Activated T-cell treated with anti-CD3 and anti-CD28 coated beads, Interleukin-2, amount 50 U/mL, for 24 hours (primary cell): ENCODE measurements at places on chromosomes 2 and 18.

GRCh38 chr2:236574424-236575145 lies 5.0 kb downstream of the ACKR3 start:
- H3K27me3 ChIP-seq: no peaks in the 10 kb centered on the region
- no peak for DNase-seq
- H3K4me3 ChIP-seq: no peak overlapping the region

DNA sequence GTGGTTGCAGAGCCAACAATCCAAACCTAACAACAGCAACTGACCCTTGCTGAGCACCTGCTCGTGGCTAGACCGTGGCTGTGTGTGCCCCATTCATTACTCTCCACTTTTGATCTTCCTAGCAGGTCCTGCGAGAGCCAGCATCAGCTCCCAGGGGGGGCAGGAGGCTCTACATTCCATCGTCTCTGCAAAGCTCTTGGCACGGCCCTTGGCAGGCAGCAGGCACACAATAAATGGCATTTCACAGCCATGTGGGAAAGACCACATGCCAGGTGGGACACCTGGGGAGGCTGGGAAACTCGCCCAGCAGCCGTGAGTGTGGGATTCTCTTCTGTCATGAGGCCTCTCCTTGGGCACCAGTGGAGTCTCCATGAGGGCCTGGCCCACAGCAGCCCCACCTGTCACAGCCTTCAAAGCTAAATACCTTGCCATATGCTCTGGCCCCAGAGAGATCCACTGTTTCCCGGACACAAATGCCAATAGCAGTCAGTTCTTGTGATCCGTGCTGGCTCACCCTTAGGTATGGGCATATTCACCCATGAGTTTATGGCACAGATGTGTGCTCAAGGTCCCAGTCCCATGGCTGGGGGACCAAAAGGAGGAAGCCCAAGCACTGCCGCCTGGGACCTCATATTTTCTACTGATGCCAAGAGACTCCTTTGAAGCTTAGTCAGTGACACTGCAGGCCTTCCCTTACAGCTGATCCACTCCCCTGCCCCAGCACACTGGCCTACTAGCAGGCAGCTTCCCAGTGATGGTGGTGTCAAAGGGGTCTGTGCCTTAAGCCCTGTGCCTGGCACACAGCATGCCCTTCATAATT lies 6.8 kb upstream of the TEX51 start:
- DNase-seq: no peak
- H3K36me3 ChIP-seq: no peaks in the 10 kb centered on the region
- H3K27ac ChIP-seq: no peak overlapping the region
- peaks cover 20% of the 10 kb centered on the region for H3K27me3 ChIP-seq

DNA sequence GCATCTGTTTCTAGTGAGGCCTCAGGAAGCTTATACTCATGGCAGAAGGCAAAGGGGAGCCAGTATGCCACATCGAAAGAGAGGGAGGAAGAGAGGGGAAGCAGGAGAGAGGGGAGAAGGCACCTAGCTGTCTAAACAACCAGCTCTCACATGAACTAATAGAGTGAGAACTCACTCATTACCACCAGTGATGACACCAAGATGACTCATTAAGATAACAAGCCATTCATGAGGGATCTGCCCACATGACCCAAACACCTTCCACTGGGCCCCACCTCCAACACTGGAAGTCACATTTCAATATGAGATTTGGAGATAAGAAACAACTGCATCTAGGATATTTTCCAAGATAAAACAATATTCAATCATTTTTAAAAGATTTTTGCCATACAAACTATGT lies 753.9 kb upstream of the ZEB2 start:
- H3K36me3 ChIP-seq: no peaks in the 10 kb centered on the region
- DNase-seq: no peak
- no peaks in the 10 kb centered on the region for H3K27me3 ChIP-seq
- H3K4me3 ChIP-seq: no peak overlapping the region
- no peak overlapping the region for H3K27ac ChIP-seq

- no peak for DNase-seq
- no peaks in the 10 kb centered on the region for H3K4me1 ChIP-seq
- peaks cover 2% of the 10 kb centered on the region for H3K36me3 ChIP-seq
- H3K4me3 ChIP-seq: no peak overlapping the region
Measured at GRCh38 chr2:61845320-61845719, 8.5 kb downstream of the FAM161A start.

GRCh38 chr2:23215016-23215415 lies 170.0 kb upstream of the KLHL29 start:
- H3K4me1 ChIP-seq: no peaks in the 10 kb centered on the region
- no peak overlapping the region for H3K27ac ChIP-seq
- H3K27me3 ChIP-seq: peaks cover 7% of the 10 kb centered on the region
- no peak for DNase-seq
- H3K36me3 ChIP-seq: no peaks in the 10 kb centered on the region
- no peak overlapping the region for H3K4me3 ChIP-seq

DNA sequence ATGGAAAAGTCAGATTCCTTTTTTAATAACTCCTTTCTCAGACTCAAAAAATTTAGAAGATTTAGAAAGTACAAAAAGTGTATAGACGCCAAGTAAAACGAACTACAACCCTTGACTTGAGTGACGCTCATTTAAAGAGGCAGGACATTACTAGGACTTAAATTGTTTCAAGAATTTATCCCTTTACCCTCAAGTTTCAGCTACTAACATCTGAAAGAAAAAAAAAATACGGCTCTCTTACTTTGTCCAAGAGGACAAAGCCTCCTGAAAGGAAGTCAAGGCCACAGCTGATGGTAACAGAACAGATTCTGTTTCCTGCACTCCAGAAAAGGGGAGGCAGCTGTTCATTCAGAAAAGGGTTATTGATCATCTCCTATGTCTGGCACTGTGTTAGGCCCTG lies 57.6 kb upstream of the PKDCC start:
- no peak overlapping the region for H3K27ac ChIP-seq
- peaks cover 44% of the 10 kb centered on the region for H3K27me3 ChIP-seq
- no peaks in the 10 kb centered on the region for H3K36me3 ChIP-seq

DNA sequence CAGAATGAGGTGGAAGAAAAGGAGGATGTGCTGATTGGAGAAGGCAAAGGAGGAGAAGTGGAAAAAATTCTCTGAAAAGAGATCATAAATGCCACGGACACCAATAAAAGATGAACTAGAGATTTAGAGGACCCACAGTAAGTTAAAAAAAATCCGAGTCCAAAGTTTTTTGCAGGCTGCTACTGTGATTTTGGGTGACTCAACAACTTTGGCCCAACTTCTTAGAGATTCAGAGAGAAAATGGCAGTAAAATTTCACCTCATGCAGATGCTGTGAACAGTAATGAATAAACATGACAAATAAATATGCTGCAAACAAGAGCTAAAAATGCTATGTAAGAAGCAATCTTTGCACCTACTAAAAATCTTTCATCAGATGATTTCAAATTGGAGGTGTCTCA lies 176.9 kb upstream of the SESTD1 start:
- H3K27me3 ChIP-seq: peaks cover 24% of the 10 kb centered on the region
- DNase-seq: no peak
- no peaks in the 10 kb centered on the region for H3K4me1 ChIP-seq
- no peaks in the 10 kb centered on the region for H3K36me3 ChIP-seq

DNA sequence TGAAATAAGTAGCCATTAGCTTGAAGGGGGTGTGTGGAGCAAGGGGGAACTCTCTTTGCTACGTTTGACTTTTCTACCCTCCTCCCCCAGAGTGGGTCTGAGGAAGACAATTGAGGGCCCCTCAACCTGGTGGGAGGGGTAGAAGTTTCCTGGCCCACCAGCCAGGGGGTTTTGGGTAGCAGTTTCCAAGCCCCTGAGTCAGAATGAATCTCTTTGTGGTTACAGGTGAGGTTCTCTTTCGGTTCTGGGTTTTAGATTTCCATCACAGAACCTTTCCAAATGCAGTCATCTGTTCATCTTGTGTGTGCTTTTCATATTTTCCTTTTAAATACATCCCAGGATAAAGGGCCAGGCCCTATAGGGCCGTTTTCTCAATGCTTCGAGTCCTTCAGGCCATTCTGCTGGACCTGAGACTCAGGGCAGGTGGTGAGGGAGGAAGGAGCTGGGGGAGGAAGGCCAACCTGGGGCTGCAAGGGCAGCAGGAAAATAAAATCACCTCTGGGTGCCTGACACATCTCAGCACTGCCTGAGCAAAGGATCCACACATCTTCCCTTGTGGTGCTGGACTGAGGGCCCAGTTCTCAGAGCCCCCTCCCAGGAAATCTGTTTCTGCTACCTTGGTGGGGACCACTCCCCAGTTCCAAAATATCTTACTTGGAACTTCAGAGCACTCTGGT lies 4.7 kb downstream of the LBH start:
- no peaks in the 10 kb centered on the region for H3K27me3 ChIP-seq
- peak overlapping the region; percentile 75 for H3K4me3 ChIP-seq
- peak; percentile 74 for DNase-seq
- peak overlapping the region; percentile 96 for H3K27ac ChIP-seq
- H3K36me3 ChIP-seq: peaks cover 78% of the 10 kb centered on the region

DNA sequence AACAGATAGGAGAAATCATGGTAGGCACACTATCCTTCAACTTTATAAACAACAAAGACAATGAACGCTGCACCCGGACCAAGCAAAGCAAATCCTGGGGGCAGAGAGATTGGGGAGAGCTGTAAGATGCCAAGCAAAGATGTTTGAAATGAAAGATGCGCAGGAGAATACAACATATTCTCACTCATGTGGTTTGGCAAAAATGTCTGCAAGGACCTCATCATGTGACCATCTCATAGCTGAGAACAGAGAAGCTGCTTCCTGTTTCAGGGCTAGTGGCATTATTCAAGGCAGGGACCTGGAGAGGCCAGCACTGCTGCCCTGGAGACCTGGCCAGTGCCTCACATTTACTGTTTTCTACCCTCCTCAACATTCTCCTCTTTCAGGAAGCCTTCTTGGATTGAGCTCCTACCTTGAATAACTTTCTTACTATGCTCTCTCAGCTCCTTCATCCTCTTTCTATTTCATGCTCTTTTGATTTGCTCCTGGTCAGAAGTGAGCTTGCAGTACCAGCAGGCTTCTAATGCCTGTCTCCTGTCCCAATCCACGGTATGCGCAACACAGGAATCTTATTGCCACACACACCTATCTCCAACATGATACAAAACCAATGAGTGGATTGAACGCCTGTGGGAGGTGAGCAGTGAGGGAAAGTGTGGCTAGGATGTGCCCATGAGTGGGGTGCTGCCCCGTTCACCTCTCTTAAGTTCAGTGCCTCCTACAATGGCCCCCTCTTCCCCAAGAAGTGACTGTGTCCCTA lies 133.0 kb downstream of the CELF4 start:
- no peak overlapping the region for H3K4me3 ChIP-seq
- H3K36me3 ChIP-seq: no peaks in the 10 kb centered on the region
- H3K4me1 ChIP-seq: peaks cover 5% of the 10 kb centered on the region

DNA sequence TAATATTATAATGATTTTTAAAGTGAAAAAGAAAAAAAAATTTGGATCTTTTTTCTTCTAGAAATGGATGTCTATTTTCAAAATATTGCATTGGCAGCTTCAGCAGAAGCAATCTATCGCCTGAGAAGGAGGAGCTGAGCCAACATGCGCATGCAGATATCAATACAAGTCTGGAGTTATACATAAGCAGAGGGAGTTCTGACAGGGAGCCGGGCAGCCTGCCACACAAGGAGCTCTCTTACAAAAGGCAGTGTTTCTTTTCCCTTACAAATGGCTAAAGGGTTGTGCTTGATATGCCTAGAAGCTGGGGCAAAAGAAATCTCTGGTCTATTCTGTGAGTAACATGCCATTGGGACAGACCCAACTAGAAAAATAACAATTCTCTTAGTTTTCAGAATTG lies 291.9 kb upstream of the TRIB2 start:
- no peak for DNase-seq
- no peaks in the 10 kb centered on the region for H3K27me3 ChIP-seq
- no peak overlapping the region for H3K27ac ChIP-seq
- H3K4me3 ChIP-seq: no peak overlapping the region
- H3K4me1 ChIP-seq: peaks cover 5% of the 10 kb centered on the region

DNA sequence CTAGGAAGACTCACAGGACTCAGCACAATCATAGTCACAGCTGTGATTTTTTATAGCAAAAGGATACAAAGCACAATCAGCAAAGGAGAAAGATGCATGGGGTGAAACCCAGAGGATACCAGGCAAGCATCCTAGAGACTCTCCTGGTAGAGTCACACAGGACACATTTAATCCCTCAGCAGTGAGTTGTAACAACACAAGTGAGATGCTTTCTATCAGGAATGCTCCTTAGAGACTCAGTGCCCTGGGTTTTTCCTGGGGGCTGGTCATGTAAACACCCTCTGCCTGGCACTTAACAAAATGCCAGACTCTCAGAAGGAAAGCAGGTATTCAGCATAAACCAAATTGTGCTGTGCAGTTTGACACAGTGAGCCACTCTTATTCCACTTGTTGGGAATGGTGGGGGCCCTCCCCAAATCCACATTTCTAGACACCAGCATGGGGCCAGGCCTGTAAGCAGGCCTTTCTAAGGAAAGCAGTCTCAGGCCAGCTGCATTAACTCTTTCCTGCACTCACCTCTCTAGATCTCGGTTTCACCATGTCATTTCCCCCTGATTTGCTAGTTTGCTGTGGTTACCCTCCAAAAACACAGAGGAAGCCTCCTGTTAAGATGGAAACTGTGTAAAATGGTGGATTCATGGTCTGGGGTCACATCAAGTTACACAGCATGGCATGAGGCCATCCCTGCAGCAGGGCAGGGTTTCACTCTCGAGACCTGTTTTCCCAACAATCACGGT lies 16.9 kb upstream of the RNU4ATAC start:
- H3K36me3 ChIP-seq: peaks cover 94% of the 10 kb centered on the region
- H3K4me3 ChIP-seq: no peak overlapping the region
- DNase-seq: no peak
- H3K4me1 ChIP-seq: peaks cover 32% of the 10 kb centered on the region

DNA sequence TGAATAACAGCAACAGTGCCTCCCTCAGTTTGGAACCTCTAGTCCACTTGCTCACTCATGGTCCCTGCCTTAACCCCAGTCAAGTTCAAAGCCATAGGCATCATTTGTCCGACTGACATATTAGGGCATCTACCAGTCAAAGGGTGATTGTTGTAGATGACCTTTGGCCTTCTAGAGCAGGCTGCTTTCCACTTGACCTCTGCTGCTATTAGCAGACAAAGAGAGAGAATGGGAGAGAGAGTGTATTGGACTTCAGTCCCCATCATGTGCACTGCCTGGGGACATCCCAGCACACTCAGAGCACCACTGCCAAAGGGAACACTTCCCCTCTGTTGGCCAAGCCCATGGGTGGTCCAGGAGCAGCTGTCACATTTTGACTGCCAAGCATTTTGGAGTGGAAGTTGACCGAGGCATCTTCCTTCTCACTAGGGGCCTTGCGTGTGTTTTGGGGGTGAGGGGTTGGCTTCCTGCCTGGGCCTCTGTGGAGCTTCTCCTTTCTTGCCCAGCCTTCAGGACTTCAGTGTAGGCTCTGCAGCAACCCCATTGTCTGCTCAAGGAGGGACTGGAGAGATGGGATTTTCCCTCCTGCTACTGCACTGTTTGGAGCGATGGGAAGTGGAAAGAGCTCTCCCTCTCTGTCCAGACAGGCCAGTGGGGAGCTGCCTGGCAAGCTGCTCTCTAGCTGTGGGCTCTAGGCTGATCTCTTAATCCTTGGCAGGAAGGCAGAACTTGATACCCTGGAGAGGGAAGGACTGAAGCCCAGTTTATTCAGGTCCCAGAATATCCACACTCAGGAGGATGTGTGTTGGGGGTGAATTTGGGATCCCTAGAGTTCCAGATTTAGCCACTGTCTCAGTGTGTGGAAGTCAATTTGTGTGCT lies 68.1 kb downstream of the TMEM247 start:
- DNase-seq: no peak
- H3K36me3 ChIP-seq: peaks cover 2% of the 10 kb centered on the region
- H3K4me3 ChIP-seq: no peak overlapping the region
- no peak overlapping the region for H3K27ac ChIP-seq
